ENCODE measurements at places on chromosomes 6 and 20.

DNA sequence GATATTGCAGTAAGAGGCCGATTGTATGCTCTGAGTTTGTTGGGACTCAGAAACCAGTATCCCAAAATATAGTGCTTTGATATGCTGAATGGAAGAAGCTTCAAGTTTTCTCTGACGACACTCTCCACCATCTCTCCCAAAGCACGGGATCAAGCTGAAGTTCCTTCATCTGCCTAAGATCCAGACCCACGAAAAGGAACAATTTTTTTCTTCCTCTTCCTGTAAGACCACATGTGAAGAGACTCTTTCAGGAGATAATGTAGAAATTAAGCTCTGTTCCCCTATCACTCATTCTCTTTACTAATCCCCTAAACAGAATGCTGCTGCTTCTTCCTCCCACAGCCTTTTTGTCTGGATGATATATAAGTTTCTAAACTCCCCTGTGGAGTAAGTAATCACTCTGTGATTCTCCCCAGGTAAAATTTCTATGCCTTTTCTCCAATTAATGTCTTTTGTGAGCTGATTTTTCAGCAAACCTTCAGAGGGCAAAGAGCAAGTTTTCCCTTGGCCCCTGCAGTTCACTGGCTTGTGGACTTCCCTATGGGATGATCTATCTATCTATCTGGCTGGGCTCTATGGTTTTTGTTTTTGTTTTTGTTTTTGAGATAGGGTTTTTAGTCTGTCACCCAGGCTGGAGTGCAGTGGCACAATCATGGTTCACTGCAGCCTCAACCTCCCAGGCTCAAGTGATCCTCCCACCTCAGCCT lies 13.5 kb upstream of the PNRC1 start:
- DNase-seq, result no peak

DNA sequence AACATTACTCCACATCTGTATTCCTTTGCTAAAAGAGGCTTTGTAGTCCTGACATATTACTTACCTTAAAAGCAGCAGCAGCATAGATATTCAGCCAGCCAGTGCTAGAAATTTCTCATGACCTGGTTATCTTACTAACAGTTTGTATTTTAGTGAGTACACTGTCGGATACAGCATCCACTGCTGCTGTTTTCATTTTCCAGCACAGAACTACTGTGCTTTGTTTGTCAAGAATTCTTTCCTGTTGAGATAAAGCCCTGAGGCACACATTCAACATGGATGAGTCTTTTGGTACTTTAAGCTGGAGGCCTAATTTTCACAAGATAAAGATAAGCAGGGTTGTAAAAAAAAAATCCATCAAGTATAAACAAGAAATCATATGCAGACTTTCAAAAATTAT lies 311.2 kb upstream of the OPRM1 start:
- no peak for DNase-seq

GRCh38 chr6:126064257-126064747 lies 78.0 kb downstream of the TRMT11 start:
- DNase-seq, result no peak

DNA sequence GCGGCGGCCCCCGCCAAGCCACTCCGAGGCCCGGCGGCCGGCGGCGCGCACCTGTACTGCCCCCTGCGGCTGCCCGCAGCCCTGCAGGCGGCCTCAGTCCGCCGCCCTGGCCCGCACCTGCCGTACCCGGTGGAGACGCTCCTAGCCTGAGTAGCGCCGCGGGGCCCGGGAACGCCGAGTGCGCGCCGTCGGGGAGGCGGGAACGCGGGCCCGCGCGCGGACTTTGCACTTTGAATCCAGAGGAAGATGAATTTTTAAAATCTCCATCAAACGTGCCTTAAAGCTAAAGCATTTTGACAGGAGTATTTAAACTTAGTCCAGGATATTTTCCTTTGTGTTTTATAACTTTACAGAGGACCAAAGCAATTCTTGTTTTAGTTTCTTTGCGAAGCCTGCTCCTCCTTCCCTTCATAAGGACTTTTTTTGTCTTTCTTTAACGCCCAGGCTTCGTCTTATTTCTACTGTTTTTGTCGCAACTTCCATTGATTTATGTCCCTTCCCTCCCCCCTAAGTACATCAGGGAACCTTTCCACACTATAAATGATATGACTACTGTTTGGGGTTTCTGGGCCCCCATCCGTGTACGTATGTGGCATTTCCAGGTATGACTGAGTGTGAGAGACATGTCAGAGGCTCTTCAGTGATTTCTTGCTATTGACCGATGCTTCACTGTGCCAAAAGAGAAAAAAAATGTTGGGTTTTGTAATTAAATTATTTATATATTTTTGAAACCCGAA lies 2.0 kb downstream of the FOXQ1 start:
- peak; percentile 80 for DNase-seq

DNA sequence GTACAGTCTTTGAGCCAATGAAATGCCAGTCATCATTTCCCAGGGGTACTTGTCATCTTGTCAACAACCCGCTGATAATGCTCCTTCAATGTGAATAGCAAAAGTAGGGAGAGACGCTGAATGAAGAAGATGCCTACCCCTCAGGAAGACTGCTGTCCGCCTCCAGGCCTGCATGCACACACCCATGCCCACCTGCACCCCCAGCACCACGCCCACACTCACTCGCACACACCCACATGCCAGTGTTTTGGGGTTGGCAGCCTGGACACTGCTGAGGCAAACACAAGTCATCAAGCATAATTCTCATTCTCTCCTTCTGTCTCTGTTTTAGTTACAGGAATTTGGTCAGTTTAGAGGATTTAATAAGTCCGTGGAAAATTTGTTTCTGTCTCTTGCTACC lies 63.6 kb downstream of the SYTL3 start:
- DNase-seq, result no peak

GRCh38 chr20:44056010-44056698 lies 130.8 kb downstream of the JPH2 start:
- peak; percentile 9 for DNase-seq

- no peak for DNase-seq
Measured at GRCh38 chr6:11974089-11974488, 38.0 kb upstream of the HIVEP1 start.

GRCh38 chr6:52535711-52536423 lies 41.0 kb downstream of the TRAM2 start:
- no peak for DNase-seq

DNA sequence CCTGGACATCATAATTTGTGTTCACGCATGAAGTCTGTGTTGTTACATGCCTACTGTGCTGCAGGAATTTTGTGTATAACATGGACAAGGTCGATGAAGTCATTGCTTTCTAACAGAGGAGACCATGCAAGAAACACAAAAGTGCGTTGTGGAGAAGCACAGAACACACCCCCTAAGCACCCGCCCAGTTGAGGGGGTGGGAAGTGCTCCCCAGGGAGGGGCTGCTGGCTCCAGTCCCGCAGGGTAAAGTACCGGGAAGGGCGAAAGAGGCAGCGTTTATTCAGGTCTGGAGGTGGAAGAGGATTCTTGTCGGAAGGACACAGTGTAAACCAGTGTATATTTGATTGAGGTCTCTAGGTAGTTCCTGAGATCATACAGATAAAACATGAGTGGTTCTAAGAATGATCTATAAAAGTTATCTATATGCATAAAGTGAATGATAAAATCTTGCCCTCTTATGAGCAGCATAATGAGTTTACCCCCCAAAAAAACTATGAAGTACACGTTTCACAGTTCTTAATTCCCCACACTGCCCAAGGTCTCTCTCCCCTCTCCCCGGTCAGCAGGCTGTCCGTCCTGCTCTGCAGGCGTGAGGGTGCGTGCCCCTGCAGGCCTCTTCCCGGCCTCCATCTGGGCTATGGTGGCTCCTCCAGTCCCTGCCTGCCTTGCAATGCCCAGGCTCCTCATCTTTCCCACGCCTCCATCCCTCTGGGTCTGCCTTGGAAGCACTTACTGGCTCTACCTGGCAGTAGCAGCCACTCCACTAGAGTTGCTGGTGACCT lies 159.7 kb downstream of the THBS2 start:
- DNase-seq, result no peak

DNA sequence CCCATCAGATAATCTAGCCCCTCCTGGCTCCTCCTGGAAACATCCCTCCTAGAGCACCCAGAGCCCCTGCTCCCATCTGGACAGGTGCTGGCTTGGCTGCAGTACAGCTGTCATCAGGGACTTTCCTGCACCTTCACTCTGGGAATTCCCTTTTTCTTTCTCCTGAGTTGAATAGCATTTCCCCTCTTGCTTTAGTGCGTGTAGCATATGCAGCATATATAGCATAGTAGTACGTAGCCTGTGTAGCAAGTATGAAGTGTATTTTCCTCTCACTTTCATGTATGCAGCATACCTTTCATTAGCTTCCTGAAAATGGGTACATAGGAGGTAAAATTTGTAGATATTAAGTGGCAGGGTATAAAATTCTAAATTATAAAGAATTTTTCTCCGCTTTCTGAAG lies 352.9 kb downstream of the ESR1 start:
- DNase-seq, result no peak

DNA sequence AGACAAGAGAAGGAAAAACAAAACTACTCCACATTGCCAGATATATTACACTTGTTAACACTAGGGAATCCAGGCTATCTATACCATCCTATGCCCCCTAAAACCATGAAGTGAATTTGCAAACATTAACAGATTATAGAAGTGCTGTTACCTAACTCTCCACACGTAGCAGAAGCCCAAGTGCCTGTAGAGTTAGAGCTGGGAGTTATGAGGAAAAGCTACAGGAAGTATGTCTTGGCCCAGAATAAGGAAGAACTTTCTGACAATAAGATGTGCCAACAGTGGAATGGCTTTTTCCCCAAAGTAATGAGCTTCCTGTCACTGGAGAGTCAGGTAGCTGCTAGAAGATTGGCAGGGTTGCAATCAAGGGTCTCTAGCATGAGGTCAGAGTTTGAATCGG lies 32.5 kb downstream of the ADGRG6 start:
- DNase-seq, result no peak

DNA sequence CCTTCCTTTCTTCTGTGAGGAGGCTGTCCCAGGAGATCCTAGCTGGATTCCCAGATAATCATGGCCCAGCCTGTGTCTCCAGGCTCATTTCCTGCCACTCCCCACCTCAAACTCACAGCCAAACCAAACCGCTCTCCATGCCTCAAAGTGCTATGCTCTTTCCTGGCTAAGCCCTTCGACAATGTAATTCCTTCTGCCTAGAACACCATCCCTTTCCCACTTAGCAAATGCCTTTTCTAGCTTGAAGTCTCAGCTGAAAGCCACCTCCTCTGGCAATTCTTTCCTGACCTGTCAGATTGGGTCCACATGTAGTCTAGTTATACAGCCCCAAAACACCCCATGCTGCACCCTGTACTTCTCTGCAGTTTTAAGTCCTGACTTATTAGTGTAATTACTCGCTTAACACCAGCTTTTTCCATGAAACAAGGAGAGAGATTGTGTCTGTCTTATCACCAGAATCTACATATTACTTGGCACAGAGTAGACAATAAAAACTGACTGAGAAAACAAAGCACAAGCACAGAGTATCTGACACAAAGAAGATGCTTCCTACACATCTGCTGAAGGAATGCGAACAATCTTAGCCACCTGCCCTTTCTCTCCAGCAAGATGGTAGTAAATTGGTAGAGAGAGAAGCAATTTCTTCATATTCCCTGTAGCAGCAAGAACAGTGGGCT lies 5.4 kb downstream of the TRIM26 start:
- DNase-seq, result no peak

DNA sequence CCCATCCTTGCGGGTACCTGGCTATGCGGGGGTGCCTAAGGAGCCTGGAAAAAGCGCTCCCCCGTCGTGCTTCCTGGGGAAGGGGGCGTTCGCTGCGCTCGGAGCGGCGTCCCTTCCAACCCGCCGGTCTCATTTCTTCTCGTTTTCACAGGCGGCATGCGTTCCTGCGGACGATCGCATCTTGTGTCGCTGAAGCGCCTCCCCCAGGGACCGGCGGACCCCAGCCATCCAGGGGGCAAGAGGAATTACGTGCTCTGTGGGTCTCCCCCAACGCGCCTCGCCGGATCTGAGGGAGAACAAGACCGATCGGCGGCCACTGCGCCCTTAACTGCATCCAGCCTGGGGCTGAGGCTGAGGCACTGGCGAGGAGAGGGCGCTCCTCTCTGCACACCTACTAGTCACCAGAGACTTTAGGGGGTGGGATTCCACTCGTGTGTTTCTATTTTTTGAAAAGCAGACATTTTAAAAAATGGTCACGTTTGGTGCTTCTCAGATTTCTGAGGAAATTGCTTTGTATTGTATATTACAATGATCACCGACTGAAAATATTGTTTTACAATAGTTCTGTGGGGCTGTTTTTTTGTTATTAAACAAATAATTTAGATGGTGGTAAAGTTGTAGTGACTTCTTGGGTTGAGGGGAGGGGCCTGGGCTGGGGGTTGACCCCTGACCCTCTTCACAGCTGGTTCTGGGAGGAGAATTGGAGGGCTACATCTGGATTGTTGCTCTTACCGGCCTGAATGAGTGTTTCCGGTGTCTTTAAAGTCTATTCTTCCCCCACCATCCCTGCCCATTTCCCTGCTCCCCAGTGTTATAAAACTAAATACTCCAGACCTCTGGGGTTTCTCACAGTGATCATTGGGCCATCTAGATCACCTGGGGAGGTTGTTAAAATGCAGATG lies 1.1 kb downstream of the ID1 start:
- no peak for DNase-seq

DNA sequence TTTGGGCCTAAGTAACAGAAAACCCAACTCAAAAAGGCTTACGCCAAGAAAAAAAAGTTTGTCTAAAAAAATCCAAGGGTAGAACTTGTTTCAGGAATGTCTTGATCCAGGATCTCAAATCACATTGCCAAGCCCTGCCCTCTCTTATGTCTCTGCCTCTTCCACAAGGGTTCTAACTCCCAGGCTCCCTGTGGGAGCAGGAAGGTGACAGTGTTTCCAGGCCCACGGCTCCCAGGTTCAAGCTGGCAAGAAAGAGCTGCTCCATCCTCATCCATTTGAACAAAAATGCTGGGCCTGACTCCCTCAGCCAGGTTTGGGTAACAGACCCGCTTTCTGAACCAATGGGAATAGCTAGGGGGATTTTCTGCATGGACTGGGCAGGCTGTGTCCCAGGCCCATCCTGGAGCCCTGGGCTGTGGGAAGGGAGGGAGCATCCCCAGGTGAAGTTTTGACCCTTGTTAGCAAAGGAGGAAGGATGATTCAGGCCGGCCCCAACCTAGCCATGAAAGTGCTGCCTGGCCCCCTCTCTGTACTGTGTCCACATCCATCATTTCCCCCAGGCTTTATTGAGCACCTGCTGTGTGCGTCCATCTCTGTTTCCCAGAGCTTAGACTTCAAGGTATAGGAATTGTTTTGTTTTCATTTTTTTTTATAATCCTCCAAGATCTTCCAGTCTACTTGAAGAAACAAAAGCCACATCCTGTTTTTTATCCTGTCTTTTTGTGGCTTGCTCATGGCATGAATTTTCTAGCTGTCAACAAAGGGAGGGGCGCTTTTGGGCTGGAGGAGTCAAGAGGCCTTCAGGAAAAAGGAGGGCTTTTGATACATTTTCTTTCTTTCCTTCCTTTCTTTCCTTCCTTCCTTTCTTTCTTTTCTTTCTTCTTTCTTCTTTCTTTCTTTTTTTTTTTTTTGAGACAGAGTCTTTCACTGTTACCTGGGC lies 159.8 kb downstream of the TFAP2C start:
- DNase-seq, result no peak

GRCh38 chr20:18287546-18287914 lies 797 bp upstream of the ZNF133 start:
- no peak for DNase-seq

DNA sequence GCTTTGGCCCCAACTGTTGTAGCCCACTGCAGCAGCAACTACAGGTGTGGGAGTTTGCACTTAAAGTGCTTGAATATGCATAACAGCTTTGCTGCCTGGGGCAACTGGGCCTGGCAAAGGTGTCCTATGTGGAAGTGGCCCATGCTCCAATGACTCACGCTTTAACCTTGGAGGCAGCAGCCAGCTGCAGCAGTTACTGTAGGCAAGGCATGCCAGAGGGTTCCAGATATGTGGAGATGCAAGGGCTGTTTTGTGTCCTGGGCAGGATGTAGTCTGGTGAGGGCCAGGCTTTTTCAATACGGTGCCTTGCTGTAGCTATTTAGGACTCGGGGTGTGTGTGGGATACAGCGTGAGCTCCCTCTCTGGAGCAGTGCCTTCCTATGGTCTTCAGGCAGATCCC lies 150.3 kb downstream of the NKAIN2 start:
- DNase-seq, result no peak

All from small intestine (tissue), 16 donors.